Urinary bladder (tissue), 4 donors: ENCODE measurements at places on chromosomes 4 and X.
A peak's percentile ranks its signal among the peaks of the same experiment; 100 is the strongest.

- no peak for DNase-seq
Measured at GRCh38 chrX:356385-357034, 30.2 kb downstream of the PPP2R3B start.

- no peak for DNase-seq
Measured at GRCh38 chr4:89741768-89742167, 95.2 kb downstream of the SNCA start.

DNA sequence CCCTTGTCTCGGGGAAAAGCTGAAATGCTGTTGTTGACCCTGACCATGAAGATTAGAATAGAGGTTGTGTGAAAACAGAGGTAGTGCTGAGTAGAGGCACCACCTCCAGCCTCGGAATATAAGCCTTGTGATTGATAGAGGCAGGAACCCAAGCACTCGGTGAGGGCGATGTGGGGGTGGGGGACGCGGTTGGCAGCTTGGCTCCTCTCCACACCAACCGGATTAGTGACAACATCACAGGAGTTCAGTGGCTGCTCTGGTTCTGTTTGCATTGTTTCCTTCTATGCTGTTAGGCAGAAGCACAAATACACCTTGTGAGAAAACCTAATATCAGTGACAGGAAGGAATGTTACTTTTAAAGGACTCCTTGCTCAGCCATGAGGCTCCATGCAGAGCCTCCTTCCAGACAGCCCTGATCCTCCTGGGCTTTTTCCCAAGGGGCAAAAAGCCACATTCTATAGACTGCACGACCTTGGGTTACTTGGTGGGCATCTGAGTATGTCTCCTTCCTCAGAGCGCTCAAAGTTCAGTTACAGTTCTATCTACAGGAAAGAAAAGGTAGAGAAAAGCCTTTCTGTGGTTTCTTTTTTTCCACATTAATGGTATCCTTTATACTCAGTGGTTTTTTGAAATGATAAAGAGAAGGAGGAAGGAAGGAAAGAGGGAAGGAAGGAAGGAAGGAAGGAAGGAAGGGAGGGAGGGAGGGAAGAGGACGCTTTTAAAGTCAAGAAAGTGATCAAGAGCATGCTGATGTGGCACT lies 150.4 kb upstream of the NOCT start:
- no peak for DNase-seq

DNA sequence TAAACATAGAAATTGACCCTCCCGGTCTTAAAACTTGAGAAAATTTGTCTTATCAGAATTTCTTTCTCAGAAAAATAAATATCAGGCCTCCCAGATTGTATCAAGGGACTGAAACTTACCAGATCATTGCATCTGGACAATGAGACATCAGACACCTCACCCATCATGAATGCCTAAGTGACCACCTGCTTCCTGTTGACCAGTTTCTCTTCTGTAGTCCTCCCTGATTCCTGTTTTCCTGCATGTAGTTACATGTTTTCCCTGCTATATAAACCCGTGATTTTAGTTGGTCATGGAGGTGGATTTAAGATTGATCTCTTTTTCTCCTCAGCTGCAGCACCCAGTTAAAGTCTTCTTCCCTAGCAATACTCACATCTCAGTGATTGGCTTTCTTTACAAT lies 548.1 kb downstream of the PPP4R3C start:
- no peak for DNase-seq

DNA sequence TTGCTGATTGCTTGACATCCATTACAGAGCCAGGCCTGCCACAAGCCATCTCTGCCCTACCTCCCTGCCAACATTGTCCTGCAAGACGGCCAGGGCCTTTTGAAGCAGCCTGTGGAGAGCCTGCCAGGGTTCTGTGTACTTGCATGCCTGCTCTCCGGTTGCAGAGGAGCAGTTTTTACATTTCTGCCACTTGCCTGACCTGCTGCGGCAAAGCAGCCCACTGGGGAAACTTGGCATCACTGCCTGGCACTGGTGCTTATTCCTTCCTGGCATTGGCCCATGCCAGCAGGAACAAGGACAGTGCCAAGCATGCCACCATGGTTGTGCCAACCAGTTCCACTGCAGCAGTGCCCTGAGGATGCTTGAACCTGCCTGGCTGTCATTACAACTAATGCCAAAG lies 167.1 kb downstream of the NHS start:
- no peak for DNase-seq

DNA sequence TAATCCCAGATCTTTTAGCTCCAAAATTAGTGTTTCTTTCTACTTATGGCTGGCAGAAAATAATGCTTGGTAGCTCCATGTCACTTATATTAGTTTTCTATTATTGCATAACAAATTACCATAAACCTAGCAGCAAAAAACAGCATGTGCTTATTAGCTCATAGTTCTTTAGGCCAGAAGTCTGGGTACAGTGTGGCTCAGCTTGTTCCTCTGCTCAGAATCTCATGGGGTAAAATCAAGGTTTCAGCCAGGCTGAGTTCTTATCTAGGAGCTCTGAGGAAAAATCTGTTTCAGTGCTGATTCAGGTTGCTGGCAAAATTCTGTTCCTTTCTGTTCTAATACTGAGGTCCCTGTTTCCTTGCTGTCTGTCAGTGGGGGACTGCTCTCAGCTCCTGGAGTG lies 101.1 kb downstream of the CT47B1 start:
- no peak for DNase-seq

GRCh38 chr4:99863804-99864203 lies 30.4 kb downstream of the LAMTOR3 start:
- no peak for DNase-seq

DNA sequence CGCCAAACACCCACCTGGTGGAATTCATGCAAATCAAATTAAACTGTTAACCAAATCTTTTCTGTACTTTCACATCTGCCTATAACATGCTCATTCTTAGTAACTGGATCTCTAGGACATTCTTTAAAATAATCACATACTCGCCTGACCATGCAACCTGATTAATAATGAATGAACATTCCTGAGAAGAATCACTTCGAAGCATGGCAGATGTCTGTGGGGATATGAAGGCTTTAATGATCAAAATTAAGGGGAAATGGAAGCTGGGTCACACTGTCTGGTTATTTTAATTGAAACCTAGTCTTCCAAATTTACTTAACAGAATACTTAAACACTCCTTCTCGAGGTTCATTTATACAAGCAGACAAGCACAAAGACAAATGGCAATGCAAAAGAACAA lies 44.2 kb downstream of the MID1 start:
- no peak for DNase-seq

- DNase-seq, result no peak
Measured at GRCh38 chrX:119775517-119776238, 15.8 kb downstream of the RPL39 start.

- DNase-seq, result no peak
Measured at GRCh38 chr4:108155373-108155772, 13.4 kb downstream of the LEF1 start.

GRCh38 chr4:954211-955020 lies 19.0 kb downstream of the DGKQ start:
- DNase-seq, result no peak

GRCh38 chr4:26048378-26048882 lies 134.4 kb downstream of the SMIM20 start:
- DNase-seq, result peak; percentile 84

DNA sequence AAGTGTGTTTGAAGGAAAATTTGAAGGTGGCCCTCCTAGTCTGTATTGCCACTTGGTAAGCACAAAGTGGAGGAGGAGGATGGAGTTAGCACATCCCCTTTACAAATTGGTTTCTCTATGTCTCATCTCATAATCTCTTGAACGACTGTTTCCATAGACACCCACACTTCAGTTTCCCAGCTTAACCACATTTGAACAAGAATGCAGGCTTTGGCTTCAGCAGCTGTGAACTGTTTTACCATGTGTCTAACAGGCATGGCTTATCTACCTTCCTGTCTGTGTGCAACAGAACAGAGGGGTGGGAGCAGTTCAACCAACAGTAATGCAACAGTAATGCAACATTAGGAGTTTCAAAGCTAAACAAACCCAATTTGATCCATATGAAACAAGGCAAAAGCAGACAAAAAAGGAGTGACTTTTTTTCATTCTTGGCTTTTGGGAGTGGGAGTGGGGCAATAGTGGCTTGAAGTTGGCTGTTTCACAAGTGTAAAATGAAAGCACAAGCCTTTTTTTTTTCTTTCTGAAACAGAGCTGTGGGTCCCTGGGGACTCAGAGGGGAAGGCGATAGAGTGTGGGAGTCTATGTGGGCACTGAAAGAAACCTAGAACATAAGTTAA lies 108.0 kb downstream of the ITM2A start:
- no peak for DNase-seq

- no peak for DNase-seq
Measured at GRCh38 chr4:122522944-122523343, 66.4 kb upstream of the IL2 start.

GRCh38 chr4:121484633-121485032 lies 103.8 kb upstream of the QRFPR start:
- no peak for DNase-seq

- DNase-seq, result no peak
Measured at GRCh38 chr4:20248155-20248558, 3.5 kb upstream of the SLIT2 start.

DNA sequence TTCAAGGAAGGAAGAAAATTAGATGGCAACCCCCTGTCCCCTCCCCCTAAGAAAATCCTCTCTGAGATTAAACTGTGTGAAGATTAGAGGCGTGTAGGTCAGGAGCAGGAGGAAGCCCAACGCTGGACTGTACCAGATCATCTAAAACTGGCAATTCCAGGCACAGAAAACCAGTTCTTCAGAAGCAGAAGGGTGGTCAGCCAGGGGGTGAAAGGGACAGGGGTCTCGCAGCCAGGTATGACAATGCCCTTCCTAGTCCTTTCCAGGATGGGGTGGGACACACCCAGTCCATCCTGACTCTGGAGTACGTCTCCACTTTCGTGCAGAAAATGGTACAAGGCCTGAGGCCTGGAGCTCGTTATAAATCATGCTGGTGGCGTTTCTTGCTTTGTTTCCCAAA lies 3.3 kb upstream of the RHOH start:
- no peak for DNase-seq

DNA sequence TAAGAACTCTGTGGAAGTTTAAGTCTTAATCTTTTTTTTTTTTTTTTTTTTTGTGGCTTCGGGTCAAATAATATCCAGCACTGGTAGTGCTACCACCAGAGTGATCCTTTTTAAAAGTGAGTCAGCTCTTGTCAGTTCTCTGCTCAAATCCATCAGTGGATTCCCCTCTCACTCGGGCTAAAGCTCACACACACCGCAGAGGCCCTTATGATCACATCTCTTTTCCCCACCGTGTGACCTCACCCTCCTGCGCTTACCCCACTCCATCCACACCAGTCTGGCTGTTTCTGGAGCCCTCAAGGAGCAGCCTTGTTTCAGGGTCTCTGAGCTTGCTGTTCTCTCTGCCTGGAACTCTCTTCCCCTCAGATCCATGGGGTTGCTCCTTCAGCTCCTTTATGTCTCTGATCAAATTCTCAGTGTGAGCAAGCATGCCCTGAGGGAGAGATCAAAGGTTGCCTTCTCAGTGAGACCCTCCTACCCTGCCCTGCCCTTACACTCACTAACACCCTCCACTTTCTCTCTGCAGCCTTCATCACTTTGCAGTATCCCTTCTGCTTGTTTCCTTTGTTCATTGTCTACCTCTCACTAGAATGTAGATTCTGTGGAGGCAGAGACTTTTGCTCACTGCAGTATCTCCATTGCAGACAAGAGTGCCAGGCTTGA lies 19.8 kb upstream of the BEND4 start:
- no peak for DNase-seq

- DNase-seq, result no peak
Measured at GRCh38 chr4:125169192-125169591, 145.6 kb upstream of the FAT4 start.

- DNase-seq, result no peak
Measured at GRCh38 chr4:73523126-73523525, 41.6 kb downstream of the AFM start.

- no peak for DNase-seq
Measured at GRCh38 chrX:53362449-53362848, 60.0 kb downstream of the SMC1A start.

- no peak for DNase-seq
Measured at GRCh38 chr4:168813890-168814289, 196.2 kb downstream of the CBR4 start.

GRCh38 chrX:56382278-56382677 lies 150.1 kb downstream of the KLF8 start:
- no peak for DNase-seq

GRCh38 chr4:20362148-20362547 lies 110.4 kb downstream of the SLIT2 start:
- DNase-seq, result no peak
